Heart right ventricle (tissue), 16 donors: ENCODE measurements at places on chromosomes 12 and 14.

GRCh38 chr14:52790756-52791222, 618 bp downstream of the GNPNAT1 start:
- H3K4me3 ChIP-seq = peak overlapping the region; percentile 68
- H3K36me3 ChIP-seq = no peaks in the 10 kb centered on the region
- peak overlapping the region; percentile 84 for H3K27ac ChIP-seq

DNA sequence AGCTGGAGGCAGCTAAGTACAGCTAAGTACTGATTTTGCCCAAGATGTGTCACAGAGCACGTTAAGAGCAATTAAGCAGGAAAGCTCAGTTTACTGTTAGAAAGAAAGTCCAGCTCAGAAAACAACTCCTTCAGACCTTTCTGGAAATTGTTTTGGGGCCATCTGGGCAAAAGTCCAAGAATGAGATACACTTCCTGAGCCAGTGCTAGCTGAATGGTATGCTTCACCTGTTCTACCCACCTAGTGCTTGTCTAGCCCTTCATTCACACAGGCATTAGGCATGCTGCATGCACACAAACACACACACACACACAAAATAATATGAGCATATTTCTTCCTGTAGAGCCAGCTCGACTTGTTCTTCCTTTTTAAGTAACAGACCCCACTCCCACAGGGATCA, 6.6 kb upstream of the IKZF4 start:
- no peak overlapping the region for H3K27ac ChIP-seq
- no peak overlapping the region for H3K4me3 ChIP-seq
- peaks cover 6% of the 10 kb centered on the region for H3K36me3 ChIP-seq
- H3K4me1 ChIP-seq = no peaks in the 10 kb centered on the region

DNA sequence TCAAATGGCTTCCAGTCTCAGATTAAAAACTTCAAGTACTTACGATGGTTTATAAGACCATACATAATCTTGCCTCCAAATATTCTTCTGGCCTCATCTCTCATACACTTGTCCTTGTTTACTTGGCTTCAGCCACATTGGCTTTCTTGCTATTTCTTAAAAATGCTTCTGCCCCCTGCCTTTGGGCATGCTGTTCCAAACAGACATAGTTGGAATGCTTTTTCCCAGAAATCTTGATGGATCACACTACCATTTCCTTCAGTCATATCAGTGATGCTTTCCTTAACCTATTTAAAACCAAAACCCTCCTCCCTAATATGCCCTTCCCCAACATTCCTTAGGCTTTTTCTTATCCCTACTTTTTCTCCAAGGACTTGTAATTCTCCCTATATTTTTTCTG, 74.4 kb upstream of the PAWR start:
- H3K27ac ChIP-seq = no peak overlapping the region
- no peaks in the 10 kb centered on the region for H3K27me3 ChIP-seq

- no peaks in the 10 kb centered on the region for H3K4me1 ChIP-seq
- no peak for DNase-seq
- no peaks in the 10 kb centered on the region for H3K27me3 ChIP-seq
- H3K36me3 ChIP-seq = no peaks in the 10 kb centered on the region
- H3K4me3 ChIP-seq = no peak overlapping the region
These were observed 69.2 kb downstream of the LIN7A start for GRCh38 chr12:80868576-80868975.

GRCh38 chr12:79344855-79345847, 345.6 kb downstream of the PAWR start:
- DNase-seq = no peak
- H3K27ac ChIP-seq = no peak overlapping the region
- no peaks in the 10 kb centered on the region for H3K27me3 ChIP-seq
- H3K4me1 ChIP-seq = no peaks in the 10 kb centered on the region
- H3K4me3 ChIP-seq = no peak overlapping the region

DNA sequence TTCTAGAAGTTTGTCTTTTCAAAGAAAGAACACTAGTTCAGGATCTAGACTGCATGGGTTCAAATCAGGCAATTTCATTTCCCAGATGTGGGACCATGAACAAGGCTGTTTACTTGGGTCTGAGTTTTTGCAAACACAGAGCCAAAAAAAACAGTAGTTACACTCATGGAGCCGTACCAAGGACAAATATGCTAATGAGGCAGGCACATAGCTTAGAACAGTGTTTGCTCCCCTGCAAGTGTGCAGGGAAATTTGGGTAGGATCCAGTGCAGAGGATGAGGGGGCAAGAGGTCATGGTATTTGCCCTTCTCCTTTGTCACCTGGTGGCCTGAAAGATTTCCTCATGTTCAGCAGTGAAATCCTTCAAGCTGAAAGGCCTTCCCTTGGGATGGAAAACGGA, 860.4 kb downstream of the VRK1 start:
- no peaks in the 10 kb centered on the region for H3K27me3 ChIP-seq
- H3K36me3 ChIP-seq = no peaks in the 10 kb centered on the region
- no peaks in the 10 kb centered on the region for H3K4me1 ChIP-seq
- no peak for DNase-seq
- H3K27ac ChIP-seq = no peak overlapping the region

- no peaks in the 10 kb centered on the region for H3K36me3 ChIP-seq
- DNase-seq = no peak
- H3K4me1 ChIP-seq = no peaks in the 10 kb centered on the region
- no peak overlapping the region for H3K27ac ChIP-seq
- H3K4me3 ChIP-seq = no peak overlapping the region
- no peaks in the 10 kb centered on the region for H3K27me3 ChIP-seq
These were observed 36.8 kb downstream of the SPTSSA start for GRCh38 chr14:34425095-34425851.

DNA sequence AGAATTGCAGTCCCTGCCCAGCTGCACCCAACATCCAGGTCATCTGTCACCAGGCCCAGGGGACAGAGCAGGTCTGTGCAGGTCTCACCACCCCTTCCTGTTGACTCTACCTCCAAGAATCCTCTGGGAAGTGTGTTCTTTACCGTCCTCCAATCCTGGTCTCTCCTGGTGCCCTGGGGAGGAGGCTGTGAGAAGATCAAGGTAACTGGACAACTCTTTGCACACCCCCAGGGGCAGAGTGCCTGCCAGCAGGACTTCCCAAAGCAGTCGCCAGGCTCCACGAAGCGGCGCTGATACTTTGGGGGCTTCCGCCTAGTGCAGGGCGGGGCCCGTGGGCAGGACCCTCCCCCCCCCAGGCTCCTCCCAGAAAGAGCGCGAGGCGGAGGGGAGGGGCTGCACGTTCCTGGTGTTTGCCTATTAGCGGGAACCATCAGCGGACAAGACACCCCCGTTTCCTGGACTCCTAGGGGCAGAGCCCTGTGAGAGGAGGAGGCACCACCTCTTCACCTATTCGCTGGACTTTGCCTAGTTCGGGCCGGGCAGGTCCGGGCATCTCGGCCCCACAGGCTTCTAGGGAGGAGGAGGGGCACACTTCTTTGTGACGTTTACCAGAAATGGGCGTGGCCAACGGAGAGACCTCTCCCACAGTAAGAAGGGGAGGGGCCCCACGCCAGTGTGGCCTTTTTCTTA, 918.0 kb downstream of the AACS start:
- DNase-seq = no peak
- no peak overlapping the region for H3K27ac ChIP-seq
- H3K4me1 ChIP-seq = peaks cover 4% of the 10 kb centered on the region
- H3K36me3 ChIP-seq = no peaks in the 10 kb centered on the region
- H3K27me3 ChIP-seq = peaks cover 30% of the 10 kb centered on the region

DNA sequence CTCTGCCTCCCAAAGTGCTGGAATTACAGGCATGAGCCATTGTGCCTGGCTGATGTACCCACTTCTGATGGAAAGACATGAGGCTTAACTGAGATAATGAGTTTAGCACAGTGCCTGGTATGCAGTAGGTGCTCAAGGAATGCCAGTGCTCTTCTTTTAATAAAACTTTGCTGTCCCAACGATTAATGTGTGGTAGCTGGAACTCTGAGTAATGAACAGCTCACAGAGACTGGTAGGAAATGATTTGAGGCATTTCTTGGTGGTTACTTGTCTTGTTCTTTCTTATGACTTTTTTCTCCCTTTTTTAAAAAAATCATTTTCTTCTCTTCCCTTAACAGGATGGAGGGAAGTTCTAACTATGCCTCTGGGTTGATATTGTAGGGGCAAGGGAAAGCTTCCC, 235.7 kb upstream of the PWP1 start:
- H3K4me3 ChIP-seq = no peak overlapping the region
- no peaks in the 10 kb centered on the region for H3K36me3 ChIP-seq
- H3K4me1 ChIP-seq = no peaks in the 10 kb centered on the region
- no peaks in the 10 kb centered on the region for H3K27me3 ChIP-seq
- DNase-seq = no peak
- H3K27ac ChIP-seq = no peak overlapping the region
